Caki2 (cell line): ENCODE measurements at places on chromosomes 2 and 18. TPM values are rescaled to one million over a fixed set of nuclear protein-coding genes. Genes with fewer than 3 reads are reported as not detected.

The YWHAQ gene
- 496 and 587 TPM in 2 replicates for total RNA-seq

The RUFY4 gene
- not detected in 2 replicates for total RNA-seq

The ITM2C gene
- total RNA-seq, result 106 and 109 TPM in 2 replicates

The BOLL gene
- total RNA-seq, result not detected in 2 replicates

The ALK gene
- not detected in 2 replicates for total RNA-seq

The CFAP53 gene
- 0.64 TPM in 1 of 2 replicates, not detected in the other for total RNA-seq
